Activated naive CD4-positive, alpha-beta T cell treated with anti-CD3 and anti-CD28 coated beads, Interleukin-2, amount 50 U/mL, for 72 hours (primary cell): ENCODE measurements at places on chromosomes 5 and 9. TPM values are rescaled to one million over a fixed set of nuclear protein-coding genes. Genes with fewer than 3 reads are reported as not detected.

Gene SCGB3A1
- not detected for total RNA-seq

Gene ZNF462
- total RNA-seq: 0.41 TPM

Gene LRSAM1
- total RNA-seq: 20.1 TPM

Gene SPATA31A5
- not detected for total RNA-seq

Gene NUDT12
- 0.71 TPM for total RNA-seq

Gene SLC4A9
- 0.25 TPM for total RNA-seq

Gene ALDH7A1
- 12.4 TPM for total RNA-seq
